CD4-positive, alpha-beta T cell treated with Interleukin-17A for 4 hours (primary cell): ENCODE measurements at places on chromosomes 1 and 21.

DNA sequence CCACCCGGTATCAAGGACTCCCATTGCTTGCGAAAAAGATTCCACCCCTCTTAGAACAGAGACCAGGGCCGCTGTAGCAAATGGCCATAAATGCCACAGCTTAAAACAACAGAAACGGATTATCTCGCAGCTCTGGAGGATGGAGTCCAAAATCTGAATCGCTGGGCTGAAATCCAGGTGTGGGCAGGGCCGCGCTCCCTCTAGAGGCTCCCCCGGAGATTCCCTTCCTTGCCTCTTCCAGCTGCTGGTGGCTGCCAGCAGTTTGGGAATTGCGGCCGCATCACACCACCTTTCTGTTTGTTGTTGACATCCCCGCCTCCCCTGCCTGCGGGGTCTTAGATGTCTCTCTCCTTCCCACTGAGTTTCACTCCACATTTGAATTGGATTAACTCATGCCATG is 15.6 kb downstream of the PDE9A start:
- no peak for DNase-seq

DNA sequence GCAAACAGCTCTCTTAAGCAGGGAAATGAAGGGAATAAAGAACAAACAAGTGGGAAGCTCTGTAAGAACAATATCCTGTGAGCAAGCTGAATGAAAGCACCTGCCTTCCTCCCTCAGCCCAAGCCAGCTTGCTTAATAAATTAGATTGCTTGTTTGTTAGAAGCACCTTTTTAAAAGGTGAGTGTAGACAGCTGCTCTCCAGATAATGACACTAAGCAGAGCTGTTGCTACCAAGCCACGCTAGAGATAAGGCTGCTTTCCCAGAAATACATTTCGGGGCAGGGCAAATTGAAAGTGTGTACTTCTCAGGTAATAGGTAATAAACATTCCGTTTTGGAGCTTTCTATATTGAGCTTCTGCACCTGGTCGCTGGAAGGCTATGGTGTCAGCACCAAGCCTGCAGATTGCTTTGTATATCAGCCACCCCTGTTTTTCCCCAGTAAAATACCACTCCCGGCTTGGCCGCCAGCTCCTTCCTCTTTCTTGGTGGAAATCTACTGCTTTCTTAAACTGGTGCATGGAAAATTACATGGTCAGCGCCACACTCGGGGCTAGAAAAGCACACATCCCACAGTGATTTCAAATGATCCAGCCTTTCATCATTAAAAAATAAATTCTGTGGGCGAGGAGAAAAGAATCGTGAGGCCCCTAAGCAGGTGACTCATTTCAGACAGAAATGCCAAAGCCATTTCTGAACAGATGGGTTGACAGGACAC is 151.3 kb downstream of the ETS2 start:
- DNase-seq = no peak

DNA sequence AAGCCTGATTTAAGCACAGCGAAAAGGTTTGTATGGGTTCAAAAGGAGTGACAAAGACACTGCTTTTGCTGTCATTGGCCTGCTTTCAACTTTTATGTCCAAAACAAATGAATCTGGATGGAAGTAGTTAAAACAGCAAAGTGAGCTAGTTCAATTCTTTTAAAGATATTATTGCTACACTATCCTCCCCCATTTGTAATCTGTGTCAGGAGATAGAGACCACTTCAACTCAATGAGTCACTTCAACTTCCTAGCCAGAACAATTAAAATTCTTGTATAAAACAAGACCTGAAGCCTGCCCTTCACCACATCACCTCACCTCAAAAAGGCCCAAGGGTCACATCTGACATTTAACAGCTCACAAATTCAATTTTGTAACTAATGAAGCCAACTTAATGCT is 364.1 kb upstream of the LYPLAL1 start:
- no peak for DNase-seq

DNA sequence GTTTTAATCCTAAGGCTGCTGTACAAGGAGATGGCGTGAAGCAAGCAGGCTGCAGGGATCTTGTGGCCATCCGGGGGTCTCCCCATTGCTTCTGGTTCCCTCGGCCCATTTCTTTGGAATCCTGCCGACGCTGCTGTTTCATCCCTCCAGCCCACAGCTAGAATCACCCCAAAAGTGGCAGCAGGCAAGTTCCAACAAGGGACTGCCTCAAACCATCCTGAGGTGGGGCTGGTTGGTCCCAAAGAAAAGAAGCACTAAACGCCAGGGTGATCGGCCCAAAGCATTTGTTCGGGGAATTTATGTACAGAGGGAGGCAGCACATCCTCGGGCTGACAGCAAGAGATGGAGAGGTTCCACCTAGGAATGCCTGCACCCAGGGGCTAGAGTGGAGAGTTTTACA is 4.5 kb upstream of the MIB2 start:
- no peak for DNase-seq

- DNase-seq = no peak
These were observed 44.1 kb downstream of the WNT4 start for GRCh38 chr1:22098752-22099151.

GRCh38 chr1:84929581-84929980 is 36.6 kb upstream of the LPAR3 start:
- DNase-seq = no peak

DNA sequence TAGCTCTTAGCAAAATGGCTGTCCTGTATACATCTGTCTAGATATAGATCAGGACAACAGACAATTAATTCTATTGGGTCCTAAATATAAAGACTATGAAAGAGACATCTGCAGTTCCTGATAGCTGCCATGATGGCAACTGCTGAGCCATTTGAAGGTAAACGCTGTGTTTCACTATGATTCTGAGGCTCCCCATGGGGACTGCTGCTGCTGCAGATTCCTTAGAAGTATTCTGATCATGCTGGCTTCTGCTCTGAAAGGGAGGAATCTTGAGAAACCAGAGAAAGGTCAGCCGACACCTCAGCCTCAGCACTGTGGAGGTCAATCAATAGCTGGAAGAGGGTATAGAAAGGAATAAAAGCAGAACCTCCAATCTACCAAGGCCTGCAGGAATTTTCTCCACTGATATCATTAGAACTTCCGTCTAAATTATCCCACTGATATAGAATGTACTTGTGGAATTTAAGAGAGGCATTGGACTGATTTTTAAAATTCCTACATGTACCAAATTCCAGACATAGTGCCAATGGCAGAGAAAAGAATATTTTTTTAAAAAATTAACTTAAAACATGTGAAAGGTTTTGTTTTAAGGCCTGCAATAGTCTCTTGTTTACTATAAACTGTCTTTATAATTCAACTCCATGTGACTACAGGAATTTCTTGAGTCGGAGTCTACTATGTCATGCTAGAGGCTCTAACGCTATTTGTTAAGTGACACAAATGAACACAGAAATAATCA is 53.2 kb downstream of the DDAH1 start:
- DNase-seq = no peak

DNA sequence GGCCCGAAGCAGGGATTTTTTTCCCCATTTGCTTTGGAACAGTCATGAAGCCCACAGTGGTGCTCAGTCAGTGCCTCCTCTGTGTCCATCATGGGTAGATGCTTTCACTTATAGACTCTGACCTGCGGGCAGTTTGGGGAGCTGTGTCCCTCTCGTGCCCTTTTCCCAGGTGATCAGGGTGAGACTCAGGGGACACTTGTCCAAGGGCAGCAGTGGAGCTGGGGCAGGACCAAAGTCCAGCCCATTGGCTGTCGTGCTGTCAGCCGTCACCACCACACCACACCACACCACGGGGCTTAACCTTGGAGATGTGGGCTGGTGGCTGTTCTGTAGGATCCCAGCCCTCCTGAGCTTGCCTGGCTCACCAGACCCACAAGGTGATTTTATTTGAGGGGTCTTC is 34.9 kb downstream of the SIM2 start:
- DNase-seq = no peak
